Stimulated activated CD4-positive, alpha-beta T cell treated with anti-CD3 and anti-CD28 coated beads, Interleukin-4, amount 100 ng/mL, for 48 hours (primary cell): ENCODE measurements at places on chromosomes 1 and 21.

GRCh38 chr1:16167331-16168143 is 11.7 kb upstream of the EPHA2 start:
- peak; percentile 44 for DNase-seq

DNA sequence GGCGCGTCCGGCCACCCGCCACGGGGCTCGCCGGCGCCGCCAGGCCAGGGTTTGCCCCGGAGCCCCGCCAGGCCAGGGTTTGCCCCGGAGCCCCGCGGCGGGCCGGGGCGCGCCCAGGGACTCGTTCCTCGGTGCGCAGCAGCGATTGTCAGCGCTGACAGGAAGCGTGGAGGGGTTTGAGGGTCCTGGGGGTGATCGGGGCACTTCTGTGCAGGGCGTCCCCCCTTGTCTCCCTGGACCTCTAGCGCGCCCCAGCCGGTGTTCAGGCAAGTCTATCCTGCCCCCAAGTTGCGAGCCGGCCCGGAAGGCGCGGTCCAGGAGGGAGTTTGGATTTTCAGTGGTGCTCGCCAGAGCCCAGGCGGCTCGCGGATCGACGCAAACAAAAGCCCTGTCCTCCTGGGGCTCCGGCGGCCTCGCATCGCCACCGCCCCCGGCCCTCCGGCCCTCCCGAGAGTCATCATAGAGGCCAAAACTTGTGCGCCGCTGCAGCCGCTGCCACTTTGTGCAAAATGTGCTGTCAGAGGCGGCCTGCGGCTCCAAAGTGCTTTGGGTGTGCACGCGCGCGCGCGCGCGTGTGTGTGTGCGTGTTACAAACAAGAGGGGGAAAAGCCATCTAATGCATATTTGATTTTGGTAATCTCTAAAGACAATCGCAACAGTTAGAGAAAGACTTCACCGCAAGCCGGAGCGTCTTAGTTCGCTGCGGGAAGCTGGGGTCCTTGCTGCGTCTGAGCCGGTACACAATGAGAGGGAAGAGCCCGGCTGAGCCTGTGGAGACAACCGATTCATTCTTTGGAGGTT is 1.0 kb downstream of the ROR1 start:
- DNase-seq = no peak

GRCh38 chr1:206769304-206769731 is 1.3 kb upstream of the IL19 start:
- peak; percentile 38 for DNase-seq

- no peak for DNase-seq
Measured at GRCh38 chr21:41258617-41259016, 58.0 kb upstream of the FAM3B start.

- peak; percentile 29 for DNase-seq
Measured at GRCh38 chr1:178541829-178542553, 29.1 kb downstream of the TEX35 start.

- no peak for DNase-seq
Measured at GRCh38 chr1:61436491-61437120, 288.3 kb downstream of the TM2D1 start.

GRCh38 chr1:100575406-100575805 is 37.5 kb downstream of the GPR88 start:
- no peak for DNase-seq

DNA sequence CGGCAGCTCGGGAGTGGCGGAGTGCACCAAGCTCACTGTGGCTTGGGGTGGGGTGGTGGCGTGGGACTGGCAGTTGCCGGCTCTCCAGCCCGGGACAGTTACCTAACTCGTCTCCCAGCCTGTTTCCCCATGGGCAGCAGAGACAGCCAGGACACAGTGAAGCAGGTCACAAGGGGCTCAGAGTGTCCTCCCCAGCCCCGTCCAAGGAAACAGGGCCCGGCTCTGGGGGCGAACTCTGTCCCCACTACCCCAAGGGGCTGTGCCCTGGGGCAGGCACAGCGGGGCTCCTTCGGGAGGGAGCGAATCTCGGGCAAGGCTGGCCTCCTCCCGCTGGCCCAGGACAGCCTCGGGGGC is 759 bp downstream of the GPR157 start:
- DNase-seq = no peak

GRCh38 chr1:55559842-55560241 is 344.7 kb upstream of the USP24 start:
- DNase-seq = no peak

DNA sequence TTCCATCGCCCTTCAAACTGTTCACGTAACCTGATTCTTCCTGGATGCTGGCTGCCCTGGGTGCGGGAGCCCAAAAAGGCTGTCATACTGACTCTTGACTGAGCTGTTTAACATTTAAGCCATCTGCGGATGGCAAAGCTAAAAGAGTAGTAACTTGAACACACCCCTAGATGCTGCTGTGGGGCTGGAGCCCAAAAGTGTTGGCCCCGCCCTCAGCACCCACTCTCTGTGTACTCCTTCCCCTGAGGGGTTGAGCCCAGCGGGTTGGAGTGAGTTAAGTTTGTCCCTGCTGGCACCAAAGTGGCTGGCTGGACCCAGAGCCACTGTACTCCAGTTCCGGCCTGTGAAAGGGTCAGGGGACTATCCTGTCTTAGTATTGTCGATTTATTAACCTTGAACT is 640.6 kb downstream of the PTPRU start:
- no peak for DNase-seq

DNA sequence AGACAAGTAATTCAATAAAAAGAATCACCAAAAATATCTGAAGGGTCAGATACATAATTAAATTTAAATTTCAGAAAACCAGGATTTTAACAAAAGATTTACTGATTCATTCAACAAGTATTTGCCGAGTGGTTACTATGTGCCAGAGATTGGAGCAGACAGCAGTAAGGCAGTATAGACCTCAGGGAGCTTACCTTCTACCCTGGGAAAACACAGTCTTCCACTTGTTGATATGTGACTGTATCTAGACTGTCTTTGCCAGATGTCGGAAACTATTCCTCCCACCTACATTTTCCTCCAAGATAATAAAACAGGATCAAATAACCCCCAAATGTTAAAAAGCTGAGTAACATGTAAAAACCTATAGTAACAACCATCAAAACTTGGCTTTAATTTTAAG is 6.2 kb downstream of the HNRNPR start:
- DNase-seq = no peak

- DNase-seq = no peak
Measured at GRCh38 chr1:58529284-58529683, 17.2 kb downstream of the OMA1 start.

- no peak for DNase-seq
Measured at GRCh38 chr1:7674972-7675371, 96.1 kb upstream of the VAMP3 start.

- DNase-seq = no peak
Measured at GRCh38 chr1:60861961-60862567, 220.3 kb upstream of the NFIA start.

- DNase-seq = no peak
Measured at GRCh38 chr1:15400627-15401026, 9.1 kb upstream of the EFHD2 start.

DNA sequence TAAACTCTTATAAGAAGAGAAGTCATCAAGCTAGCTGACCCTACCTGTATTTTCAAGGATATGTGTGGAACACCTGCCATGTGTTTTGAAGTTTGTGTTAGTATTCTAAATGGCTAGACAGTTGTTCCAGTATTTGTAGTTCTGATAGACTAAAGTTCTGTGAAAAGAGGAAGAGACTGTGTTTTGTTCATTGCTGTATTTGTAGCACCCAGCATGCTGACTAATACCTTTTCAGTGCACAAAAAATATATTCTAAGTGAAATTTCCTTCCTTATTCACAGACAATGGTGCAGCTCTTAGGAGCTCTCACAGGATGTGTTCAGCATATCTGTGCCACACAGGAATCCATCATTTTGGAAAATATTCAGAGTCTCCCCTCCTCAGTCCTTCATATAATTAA is 8.2 kb upstream of the METTL18 start:
- no peak for DNase-seq

GRCh38 chr1:86826856-86827255 is 87.1 kb downstream of the SELENOF start:
- no peak for DNase-seq

GRCh38 chr1:223129229-223129901 is 13.7 kb downstream of the TLR5 start:
- DNase-seq = peak; percentile 60

DNA sequence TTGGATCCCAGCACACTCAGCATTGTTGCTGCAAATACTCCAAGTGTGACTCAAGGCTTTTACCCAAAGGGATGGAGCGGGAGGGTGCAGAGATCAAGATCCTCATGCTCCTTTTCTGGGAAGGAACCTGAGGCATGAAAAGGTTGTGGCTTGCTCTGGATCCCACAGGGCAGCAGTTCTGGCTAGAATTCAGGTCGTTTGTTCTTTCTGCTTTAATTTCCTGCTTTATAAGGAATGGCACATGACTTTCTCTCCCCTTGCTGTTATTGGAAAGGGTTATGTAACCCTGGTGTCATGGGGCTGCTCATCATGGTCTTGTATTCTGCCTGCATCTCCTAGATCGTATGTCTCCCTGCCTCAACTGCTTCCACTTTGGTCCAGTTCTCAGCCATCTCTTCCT is 101.6 kb downstream of the NOS1AP start:
- DNase-seq = no peak

GRCh38 chr1:200314085-200314750 is 95.6 kb downstream of the ZNF281 start:
- no peak for DNase-seq

GRCh38 chr1:59104191-59104760 is 192.6 kb upstream of the FGGY start:
- DNase-seq = no peak

DNA sequence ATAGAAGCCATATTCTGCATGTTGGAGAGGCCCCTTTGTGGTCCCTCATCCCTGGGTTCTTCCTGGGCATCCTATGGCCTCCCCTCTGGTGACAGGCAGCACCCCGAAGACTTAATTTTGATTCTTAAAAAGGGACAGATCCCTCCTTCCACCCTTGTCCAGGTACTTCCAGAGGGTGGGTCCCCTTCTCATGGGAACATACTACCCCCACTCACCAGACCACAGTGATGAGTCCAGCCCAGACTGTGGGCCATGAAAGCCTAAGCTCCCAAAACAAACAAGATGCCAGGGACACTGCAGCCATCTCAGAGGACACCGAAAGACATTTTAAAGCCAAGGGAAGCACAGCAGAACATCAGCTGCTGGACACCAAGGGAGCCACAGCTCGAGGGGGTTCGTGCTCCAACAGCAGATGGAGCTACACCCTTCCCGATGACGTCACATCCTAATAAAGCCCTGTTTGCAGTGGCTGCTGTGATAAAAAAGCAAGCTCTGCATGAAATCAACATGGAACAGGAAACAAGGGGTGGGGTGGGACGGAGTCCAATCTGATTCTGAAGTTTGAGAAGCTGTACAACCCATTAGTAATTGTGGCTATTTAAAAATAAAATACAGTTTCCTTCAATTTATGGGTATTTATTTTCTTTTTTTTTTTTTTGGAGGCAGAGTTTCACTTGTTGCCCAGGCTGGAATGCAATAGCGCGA is 32.4 kb downstream of the GNB1 start:
- DNase-seq = no peak

GRCh38 chr1:202259705-202260104 is 66.1 kb downstream of the LGR6 start:
- DNase-seq = no peak
